ENCODE measurements at places on chromosomes 7 and 10. TPM values are rescaled to one million over a fixed set of nuclear protein-coding genes. Genes with fewer than 3 reads are reported as not detected.

TUBAL3 gene
- total RNA-seq, result not detected

GRCh38 chr7:27151931-27152815 lies at the start of gene HOXA3:
TSS of gene HOXA3 (minus strand) at chr7:27152583. CDS start at chr7:27110640, 41,943 bp downstream.
- DNase-seq, result no peak

DNA sequence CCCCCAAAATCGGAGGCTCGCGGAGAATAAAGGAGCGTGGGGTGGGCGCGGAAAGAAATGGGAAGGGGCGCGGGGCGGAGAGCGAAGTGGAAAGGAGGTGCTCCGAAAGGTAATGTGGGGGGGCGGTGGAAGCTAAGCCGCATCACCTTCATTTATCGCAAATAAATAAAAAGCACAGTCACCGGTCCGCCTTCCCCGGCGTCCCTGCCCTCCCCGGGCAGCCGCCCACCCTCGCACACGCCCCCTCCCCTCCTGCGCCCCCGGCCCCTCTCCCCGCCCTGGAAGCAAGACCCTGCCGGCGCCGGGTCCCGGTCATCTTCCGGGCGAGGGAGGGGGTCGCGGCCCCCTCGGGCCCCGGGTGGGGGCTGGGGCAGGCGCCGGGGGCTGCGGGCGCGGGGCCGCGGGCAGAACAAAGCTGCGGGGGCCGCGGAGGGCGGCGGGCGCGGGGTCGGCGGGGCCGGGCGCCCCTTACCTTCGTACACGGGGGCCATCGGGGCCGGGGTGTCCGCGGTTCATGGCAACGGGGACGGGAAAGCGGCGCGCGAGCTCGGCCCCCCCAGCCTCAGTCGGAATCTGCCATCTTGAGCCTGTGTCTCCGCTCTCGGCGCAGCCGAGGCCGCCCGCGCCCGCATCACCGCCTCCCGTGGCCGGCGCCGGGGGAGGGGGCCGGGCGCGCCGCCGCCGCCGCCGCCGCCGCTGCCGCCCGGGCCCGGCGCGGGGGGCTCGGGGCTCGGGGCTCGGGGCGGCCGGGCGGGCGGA lies 486 bp downstream of the HIPK2 start:
- peaks cover 5% of the 10 kb centered on the region for H3K36me3 ChIP-seq
- peak overlapping the region; percentile 92 for H3K4me3 ChIP-seq
- DNase-seq, result peak; percentile 37
- H3K27ac ChIP-seq, result peak overlapping the region; percentile 65
- H3K4me1 ChIP-seq, result peaks cover 16% of the 10 kb centered on the region
- H3K27me3 ChIP-seq, result peaks cover 10% of the 10 kb centered on the region

POM121 gene
- 54.6 TPM for total RNA-seq

DNA sequence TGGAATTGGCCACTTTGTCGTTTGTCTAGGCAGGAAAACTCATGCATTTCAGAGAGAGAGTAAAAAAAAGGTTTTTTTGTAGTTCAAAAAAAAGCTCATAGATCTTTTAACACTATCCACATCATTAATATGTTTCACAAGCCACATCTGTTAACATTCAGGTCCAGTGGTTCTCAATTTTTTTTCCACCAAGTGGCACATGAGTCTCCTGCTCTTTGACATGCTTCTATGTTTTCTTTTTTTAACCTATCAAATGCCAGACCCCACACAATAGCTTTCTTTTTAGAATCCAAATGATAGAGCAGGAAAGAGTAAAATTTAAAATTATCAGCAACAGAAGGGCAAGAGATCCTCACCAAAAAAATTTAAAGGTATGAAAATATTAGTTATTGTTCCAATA lies 20.3 kb downstream of the NOD1 start:
- no peak for DNase-seq
- H3K27me3 ChIP-seq, result no peaks in the 10 kb centered on the region
- H3K4me3 ChIP-seq, result no peak overlapping the region
- no peak overlapping the region for H3K27ac ChIP-seq

GRCh38 chr10:3924344-3924743 lies 139.3 kb upstream of the KLF6 start:
- H3K27me3 ChIP-seq, result no peaks in the 10 kb centered on the region
- H3K36me3 ChIP-seq, result no peaks in the 10 kb centered on the region
- DNase-seq, result no peak
- no peak overlapping the region for H3K4me3 ChIP-seq

DNA sequence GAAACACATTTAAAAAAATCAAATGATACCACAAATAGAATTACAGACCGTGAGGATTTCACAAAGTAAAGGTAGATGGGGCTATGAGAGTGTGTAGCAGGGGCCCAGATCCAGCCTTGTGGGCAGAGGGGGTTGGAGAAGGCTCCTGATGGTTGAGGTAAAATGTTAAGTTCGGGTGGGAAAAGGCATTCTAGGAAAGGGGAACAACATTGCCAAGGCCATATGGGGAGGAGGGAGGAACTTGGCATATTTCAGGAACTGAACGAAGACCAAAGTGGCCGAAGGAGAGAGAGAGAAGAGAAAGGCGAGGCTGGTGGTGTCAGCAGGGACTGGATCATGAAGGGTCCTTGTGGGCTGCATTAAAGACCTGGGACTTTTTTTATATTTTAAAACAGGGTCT lies 98.9 kb downstream of the CARD11 start:
- H3K36me3 ChIP-seq, result no peaks in the 10 kb centered on the region
- H3K4me3 ChIP-seq, result no peak overlapping the region
- H3K27ac ChIP-seq, result no peak overlapping the region
- no peaks in the 10 kb centered on the region for H3K4me1 ChIP-seq

Measured in A673 (cell line).